HT-29 (cell line): ENCODE measurements at places on chromosomes 3 and 15. TPM values are rescaled to one million over a fixed set of nuclear protein-coding genes. Genes with fewer than 3 reads are reported as not detected.
A peak's percentile ranks its signal among the peaks of the same experiment; 100 is the strongest.

The ZWILCH gene
- 9.2 and 15.4 TPM in 2 replicates for total RNA-seq

GRCh38 chr3:55902221-55902900 is 415.3 kb upstream of the WNT5A start:
- no peak for DNase-seq

DNA sequence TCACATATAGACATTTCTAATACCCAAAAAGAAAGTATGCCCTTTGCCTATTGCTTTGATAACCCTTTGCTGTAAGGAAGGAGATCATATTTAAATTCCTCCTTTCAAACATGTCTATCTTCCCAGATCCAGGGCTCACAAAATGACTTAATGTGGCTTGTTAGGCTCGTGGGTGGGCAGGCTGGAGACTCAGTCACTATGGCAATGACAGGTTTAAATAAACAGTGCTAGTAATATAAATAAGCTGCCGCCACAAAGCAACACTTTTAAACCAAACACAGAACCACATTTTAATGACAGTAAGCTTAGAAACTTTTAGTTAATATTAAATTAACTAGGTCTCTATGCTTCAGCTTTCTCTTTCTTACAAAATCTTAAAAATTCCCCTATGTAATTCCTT is 616.0 kb upstream of the NAALADL2 start:
- no peak for DNase-seq

The TPRG1 gene
- total RNA-seq = 0.21 TPM in 1 of 2 replicates, not detected in the other

- DNase-seq = no peak
Measured at GRCh38 chr3:41212088-41212487, 12.8 kb downstream of the CTNNB1 start.

DNA sequence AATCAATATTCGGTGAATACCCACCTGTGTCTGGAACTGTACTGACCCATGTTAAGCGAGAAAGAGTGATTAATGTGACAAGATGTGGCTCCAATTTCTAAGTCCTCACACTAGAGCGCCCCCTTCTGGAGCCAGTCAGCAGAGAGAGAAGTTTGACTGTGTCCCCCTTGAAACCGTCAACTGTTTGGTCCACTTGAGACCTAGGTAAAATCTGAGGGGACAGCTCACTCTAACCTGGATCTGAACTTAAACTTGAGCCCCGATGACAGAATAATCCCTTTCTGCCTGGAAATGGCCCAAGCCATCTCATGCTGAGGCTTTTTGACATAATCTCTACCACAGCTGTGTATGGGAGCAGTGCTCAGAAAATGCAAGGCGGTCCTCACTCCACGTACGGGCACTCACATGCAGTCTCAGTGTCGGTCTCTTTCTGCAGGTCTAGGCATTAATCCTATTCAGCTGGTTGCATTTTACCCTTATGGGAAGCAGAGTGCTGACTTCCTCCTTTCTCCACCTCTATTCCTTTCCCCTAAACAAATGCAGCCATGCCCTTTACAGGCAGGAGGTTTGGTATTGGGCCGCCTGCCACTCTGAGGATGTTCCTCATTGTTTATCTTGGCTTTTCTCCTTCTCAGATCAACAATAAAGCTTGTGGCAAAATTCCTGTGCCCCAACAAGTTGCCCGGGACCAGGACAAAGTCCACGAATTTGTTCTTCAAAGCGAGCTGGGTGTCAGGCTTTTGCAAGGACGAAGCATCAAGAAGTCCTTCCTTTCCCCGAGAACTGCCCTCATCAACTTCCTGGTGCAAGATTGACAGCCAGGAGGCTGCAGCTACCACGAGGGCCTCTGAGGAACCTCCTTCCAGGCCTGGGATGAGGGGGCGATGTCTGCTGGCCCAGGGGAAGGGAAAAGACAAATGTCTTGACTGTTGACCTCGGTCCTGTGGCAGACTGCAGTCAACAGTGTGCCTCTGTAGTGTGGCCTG is 47.5 kb upstream of the LIMD1 start:
- peak; percentile 33 for DNase-seq

The FAM81A gene
- total RNA-seq = 12.3 and 17.9 TPM in 2 replicates

- no peak for DNase-seq
Measured at GRCh38 chr3:151568184-151568583, 107.3 kb upstream of the IGSF10 start.
